ENCODE measurements at places on chromosomes 3 and 15.

GRCh38 chr3:158908187-158908734 is 106.4 kb downstream of the MFSD1 start:
- peaks cover 35% of the 10 kb centered on the region for H3K27me3 ChIP-seq
- H3K36me3 ChIP-seq: no peaks in the 10 kb centered on the region
- H3K4me1 ChIP-seq: no peaks in the 10 kb centered on the region
- no peak overlapping the region for H3K27ac ChIP-seq
- no peak overlapping the region for H3K4me3 ChIP-seq

GRCh38 chr15:31439328-31439727 is 112.7 kb downstream of the KLF13 start:
- no peak for DNase-seq
- peaks cover 18% of the 10 kb centered on the region for H3K36me3 ChIP-seq
- H3K4me1 ChIP-seq: peaks cover 64% of the 10 kb centered on the region
- H3K4me3 ChIP-seq: peak overlapping the region; percentile 74

DNA sequence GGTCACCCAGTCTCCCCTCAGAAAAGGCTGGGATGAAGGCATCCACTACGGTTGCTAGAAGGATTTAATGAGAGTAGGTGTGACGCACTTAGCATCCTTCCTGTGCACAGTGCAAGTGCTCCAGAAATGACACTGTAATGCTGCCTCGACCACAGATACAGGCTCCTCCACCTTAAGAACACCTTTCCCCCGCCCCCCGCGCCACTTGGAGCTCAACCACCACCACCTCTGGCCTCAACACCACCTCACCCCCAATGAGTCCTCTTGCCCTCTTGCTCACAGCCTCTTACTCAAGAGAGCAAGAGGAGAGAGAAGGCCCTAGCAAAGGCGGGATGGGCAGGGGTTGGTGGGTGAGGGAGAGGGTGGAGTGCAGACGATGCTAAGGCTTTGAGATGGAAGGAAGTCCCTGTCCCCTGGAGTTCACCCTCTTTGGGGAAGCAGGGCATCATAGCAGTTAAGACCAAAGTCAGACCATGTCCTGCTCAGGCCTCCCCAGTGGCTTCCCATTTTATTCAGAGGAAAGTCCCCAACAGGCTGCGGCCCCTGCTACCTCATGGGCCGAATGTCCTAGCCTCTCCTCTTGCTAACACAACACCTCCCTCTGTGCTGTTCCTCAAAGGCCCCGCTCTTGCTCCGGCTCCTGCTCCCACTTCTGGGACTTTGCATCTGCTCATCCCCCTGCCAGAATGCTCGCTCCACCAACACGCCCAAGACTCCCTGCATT is 8.3 kb downstream of the STARD5 start:
- peak; percentile 40 for DNase-seq
- peaks cover 49% of the 10 kb centered on the region for H3K4me1 ChIP-seq
- H3K4me3 ChIP-seq: peak overlapping the region; percentile 49
- H3K36me3 ChIP-seq: peaks cover 26% of the 10 kb centered on the region

GRCh38 chr15:89129123-89129815 is 41.0 kb downstream of the ABHD2 start:
- H3K27ac ChIP-seq: peak overlapping the region; percentile 21
- no peaks in the 10 kb centered on the region for H3K27me3 ChIP-seq
- peaks cover 9% of the 10 kb centered on the region for H3K36me3 ChIP-seq
- DNase-seq: peak; percentile 32
- no peak overlapping the region for H3K4me3 ChIP-seq
- peaks cover 22% of the 10 kb centered on the region for H3K4me1 ChIP-seq

- H3K27ac ChIP-seq: no peak overlapping the region
- no peak overlapping the region for H3K4me3 ChIP-seq
- H3K4me1 ChIP-seq: no peaks in the 10 kb centered on the region
Observed at GRCh38 chr15:48385031-48385830, 54.0 kb downstream of the DUT start.

- H3K27me3 ChIP-seq: no peaks in the 10 kb centered on the region
- H3K36me3 ChIP-seq: peaks cover 19% of the 10 kb centered on the region
- H3K4me3 ChIP-seq: peak within 1 kb of the TSS; percentile 95
- DNase-seq: peak; percentile 49
Observed at GRCh38 chr3:196639483-196640296, at the start of gene NRROS. Gene NRROS, plus strand, starts transcription at chr3:196639694. Its CDS starts 14,846 bp downstream, at chr3:196654540.

DNA sequence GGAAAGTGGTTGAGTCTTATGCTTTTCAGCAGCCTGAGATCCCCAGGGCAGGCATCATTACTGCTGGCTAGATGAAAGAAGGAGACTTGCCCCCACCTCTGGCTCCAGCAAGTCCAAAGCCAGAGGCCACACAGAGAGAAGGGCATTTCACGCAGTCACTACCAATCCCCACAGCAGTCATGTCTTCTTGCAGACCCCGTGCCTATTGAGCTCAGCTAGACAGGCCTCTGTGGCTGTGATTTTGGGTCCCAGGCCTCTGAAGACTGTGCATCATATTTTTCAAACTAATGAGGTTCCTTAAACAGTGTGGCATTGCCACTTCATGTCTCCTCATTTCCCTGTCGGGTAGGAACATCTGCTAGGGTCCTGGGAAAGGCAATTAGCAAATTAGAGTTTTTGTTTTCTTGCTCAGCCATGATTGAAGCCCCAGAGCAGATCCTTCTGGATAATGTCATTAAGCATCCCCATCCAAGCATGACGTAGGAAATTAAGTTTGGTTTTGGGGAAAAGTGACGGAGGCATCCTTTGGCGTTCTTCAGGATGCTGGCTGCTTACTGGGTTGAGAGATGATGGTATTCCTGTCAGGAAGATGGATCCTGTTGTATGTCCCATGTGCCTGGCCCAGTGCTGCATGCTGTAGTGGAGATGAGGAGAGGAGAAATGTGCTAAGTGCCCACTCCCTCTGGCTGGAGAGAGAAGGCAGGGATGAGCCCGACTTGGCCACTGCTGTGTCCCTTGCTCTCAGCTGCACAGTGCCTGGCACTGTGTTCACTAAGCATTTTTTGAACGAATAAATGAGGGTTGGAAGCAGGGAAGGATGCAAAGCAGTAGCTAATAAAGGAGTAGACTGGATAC is 7.0 kb downstream of the SPSB4 start:
- H3K4me3 ChIP-seq: no peak overlapping the region
- H3K36me3 ChIP-seq: no peaks in the 10 kb centered on the region
- no peak for DNase-seq
- H3K27ac ChIP-seq: no peak overlapping the region
- H3K4me1 ChIP-seq: no peaks in the 10 kb centered on the region

DNA sequence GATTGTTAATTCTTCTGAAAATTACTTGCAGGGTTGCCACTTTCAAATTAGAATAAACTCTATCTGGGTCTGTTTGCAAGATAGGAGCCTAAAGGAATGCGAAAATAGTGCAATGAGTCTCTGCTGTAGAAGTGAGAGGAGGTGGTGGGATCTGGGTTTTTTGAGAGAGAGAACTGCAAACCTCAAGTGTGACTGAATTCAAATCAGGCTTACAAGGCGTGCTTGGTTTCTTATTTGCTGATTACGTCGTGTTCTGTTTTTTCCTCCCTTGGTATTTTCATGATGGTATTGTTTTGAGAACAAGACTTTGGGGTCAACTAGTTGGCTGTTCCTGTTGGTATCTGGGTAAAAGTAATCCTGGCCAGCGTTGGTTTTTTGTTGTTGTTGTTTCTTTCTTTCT is 490.9 kb upstream of the CFAP20DC start:
- peaks cover 10% of the 10 kb centered on the region for H3K4me1 ChIP-seq
- H3K36me3 ChIP-seq: no peaks in the 10 kb centered on the region

GRCh38 chr3:102113421-102114041 is 264.2 kb downstream of the NFKBIZ start:
- H3K4me3 ChIP-seq: no peak overlapping the region
- H3K27me3 ChIP-seq: no peaks in the 10 kb centered on the region
- H3K4me1 ChIP-seq: peaks cover 7% of the 10 kb centered on the region
- H3K36me3 ChIP-seq: peaks cover 3% of the 10 kb centered on the region
- no peak for DNase-seq
- no peak overlapping the region for H3K27ac ChIP-seq

- H3K4me1 ChIP-seq: no peaks in the 10 kb centered on the region
- no peaks in the 10 kb centered on the region for H3K36me3 ChIP-seq
- no peak for DNase-seq
- no peak overlapping the region for H3K27ac ChIP-seq
- no peak overlapping the region for H3K4me3 ChIP-seq
- H3K27me3 ChIP-seq: peaks cover 41% of the 10 kb centered on the region
Observed at GRCh38 chr3:127999509-128000106, 52.6 kb upstream of the SEC61A1 start.

GRCh38 chr3:115913069-115913686 is 289.9 kb downstream of the GAP43 start:
- no peak for DNase-seq
- H3K27ac ChIP-seq: no peak overlapping the region
- no peaks in the 10 kb centered on the region for H3K4me1 ChIP-seq
- peaks cover 5% of the 10 kb centered on the region for H3K27me3 ChIP-seq
- no peak overlapping the region for H3K4me3 ChIP-seq
- H3K36me3 ChIP-seq: no peaks in the 10 kb centered on the region

DNA sequence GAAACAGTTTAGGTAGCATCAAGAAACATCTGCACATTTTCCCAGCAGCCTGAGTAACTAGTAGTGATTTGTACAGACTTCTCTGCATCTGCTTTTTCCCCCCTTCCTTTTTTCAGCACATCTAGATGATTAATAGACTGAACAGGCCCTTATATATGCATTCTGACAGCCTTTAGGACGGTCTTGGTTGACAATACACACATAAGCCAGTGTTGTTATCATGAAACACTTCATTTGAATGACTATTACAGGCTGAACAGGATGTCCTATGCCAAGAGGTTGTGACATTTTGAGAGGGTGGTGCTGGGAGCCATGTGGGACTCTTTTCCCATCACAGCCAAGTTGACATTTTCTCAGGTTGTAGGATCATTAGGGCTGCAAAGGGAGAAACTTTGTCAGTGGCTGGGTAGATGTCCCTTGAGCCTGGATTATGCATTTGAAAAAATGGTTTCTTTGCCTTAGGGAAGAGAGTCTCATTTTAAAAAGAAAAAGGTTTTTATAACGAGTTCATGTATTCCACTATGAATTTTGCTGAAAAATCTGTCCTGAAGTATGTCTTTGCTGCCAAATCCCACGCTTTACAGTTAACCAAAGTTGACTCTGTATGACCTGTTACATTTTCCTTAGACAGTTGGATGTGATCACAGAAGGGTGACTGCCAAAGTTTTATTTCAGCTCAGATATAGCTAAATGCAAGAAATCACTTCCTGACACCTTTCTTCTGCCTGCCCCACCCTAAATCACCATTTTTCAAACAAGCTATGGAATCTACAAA is 73.7 kb downstream of the FILIP1L start:
- no peaks in the 10 kb centered on the region for H3K27me3 ChIP-seq
- no peak overlapping the region for H3K4me3 ChIP-seq
- no peaks in the 10 kb centered on the region for H3K4me1 ChIP-seq
- no peak for DNase-seq
- H3K36me3 ChIP-seq: no peaks in the 10 kb centered on the region

- H3K36me3 ChIP-seq: no peaks in the 10 kb centered on the region
- no peaks in the 10 kb centered on the region for H3K4me1 ChIP-seq
- DNase-seq: no peak
Observed at GRCh38 chr3:110504901-110505300, 566.7 kb upstream of the NECTIN3 start.

GRCh38 chr3:171654809-171655208 is 155.5 kb downstream of the PLD1 start:
- H3K4me1 ChIP-seq: no peaks in the 10 kb centered on the region
- H3K36me3 ChIP-seq: peaks cover 6% of the 10 kb centered on the region
- no peaks in the 10 kb centered on the region for H3K27me3 ChIP-seq

DNA sequence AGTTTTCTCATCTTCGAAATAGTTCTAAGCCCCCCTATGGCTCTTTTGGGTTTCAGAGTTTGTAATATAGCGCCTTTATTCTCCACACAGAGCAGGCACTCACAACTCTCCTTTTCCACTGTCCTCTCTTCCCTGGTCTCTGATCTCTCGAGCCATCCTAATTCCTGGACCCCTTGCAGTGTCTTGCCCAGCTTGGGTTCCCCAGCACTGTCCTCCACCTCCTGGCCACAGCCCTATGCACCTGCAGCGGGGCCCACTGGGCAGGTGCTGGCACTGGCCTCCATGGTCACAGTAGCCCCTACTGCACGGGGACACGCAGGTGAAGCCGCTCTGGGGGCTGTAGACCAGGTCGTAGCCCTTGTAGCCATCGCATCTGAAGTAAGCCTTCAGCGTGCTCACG is 27.9 kb downstream of the MUC20 start:
- H3K27ac ChIP-seq: no peak overlapping the region
- H3K4me3 ChIP-seq: peak overlapping the region; percentile 46
- peaks cover 9% of the 10 kb centered on the region for H3K27me3 ChIP-seq
- no peak for DNase-seq
- H3K4me1 ChIP-seq: peaks cover 13% of the 10 kb centered on the region
- H3K36me3 ChIP-seq: peaks cover 2% of the 10 kb centered on the region

- H3K4me1 ChIP-seq: no peaks in the 10 kb centered on the region
- H3K27ac ChIP-seq: no peak overlapping the region
- no peak overlapping the region for H3K4me3 ChIP-seq
- H3K36me3 ChIP-seq: peaks cover 5% of the 10 kb centered on the region
Observed at GRCh38 chr3:120172070-120172469, 77.8 kb upstream of the GSK3B start.
